NCI-H1105 treated with DMSO at 0.1 percent for 48 hours (cell line): ENCODE measurements at places on chromosomes 2 and 18.

DNA sequence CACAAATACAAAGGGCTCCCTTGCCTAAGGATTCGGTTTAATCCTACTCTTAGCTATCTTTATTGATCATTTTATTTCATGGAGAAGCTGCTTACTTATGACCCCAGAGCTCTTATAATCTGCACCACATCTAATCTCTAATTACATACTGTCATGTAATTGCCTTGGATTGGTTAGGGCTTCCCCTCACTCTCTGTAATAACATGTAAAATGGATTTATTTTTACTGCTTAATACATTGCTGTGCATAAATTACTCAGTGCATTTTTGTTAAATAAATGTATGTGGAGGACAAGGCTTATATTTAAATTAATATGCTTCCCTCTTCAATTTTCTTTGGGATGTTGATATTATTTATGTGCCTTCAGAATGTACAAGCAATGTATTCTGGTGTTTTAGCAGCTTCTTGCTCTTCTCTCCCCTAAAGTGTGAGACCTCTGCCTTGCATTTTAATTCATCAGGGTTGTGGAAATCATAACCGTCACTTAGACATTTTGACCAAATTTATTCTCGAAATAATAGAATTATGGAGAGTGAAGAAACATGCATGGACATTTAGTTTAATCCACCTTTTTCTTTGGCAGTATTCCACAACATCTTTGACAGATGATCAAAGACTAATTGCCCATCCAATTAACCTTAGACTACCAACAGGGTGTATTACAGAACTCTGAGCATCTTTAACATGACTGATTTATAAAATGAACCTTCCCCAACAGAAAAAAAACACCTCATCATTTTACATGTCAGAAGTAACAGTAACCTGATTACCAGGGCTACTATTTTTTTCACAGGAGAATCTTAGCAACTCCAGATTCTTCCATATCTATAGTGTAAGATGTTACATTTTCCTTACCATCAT lies 692.6 kb downstream of the LRRTM4 start:
- DNase-seq = no peak

- DNase-seq = no peak
Observed at GRCh38 chr2:217412721-217413120, 552.9 kb upstream of the TNP1 start.

- no peak for DNase-seq
Observed at GRCh38 chr2:136901732-136902131, 136.4 kb downstream of the THSD7B start.

- DNase-seq = no peak
Observed at GRCh38 chr2:128775914-128776285, 457.2 kb upstream of the HS6ST1 start.

DNA sequence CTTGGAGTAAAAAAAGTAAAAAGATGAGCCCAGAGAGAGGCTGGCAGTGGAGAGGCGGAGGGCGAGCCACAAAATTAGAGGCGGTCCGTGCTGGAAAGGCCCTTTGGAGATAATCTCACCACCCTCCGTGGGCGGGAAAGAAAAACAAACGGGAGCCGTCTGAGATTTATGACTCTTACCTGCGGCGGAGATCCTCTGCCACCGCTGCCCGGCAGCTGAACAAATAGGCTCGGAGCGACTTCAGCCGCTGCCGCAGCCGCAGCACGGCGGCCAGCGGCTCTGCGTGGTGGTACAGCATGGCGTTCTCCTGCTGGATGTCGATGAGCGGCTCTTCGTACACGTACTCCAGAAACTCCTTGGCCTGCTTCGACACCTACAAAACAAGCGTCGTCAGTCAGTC lies 94.6 kb downstream of the PLEKHM3 start:
- peak; percentile 68 for DNase-seq

DNA sequence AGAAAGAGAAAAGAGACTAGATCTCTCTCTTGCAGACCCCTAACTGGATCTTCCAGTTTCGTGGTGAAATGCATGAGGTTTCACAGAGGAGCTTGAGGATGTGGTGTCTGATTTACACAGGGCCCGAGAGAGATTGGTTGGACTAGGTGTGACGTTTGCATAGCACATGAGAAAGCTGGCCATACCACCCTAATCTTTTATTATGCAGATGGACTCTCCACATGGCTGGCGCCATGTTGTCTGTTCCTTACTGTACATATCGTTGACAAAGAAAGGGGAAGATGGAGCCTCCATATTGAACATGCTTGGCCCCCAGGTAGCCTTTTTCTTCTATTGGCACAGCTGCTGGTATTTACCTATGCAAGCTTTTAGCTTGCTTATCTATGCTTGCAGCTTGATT lies 27.5 kb upstream of the PGAP1 start:
- no peak for DNase-seq

- DNase-seq = no peak
Observed at GRCh38 chr2:71557321-71557720, 104.0 kb downstream of the DYSF start.

- DNase-seq = no peak
Observed at GRCh38 chr2:27909901-27910300, 19.4 kb downstream of the BABAM2 start.
